ENCODE measurements at places on chromosomes 4 and X.

GRCh38 chrX:141176586-141177451, at the start of gene LDOC1:
LDOC1 (minus strand) TSS chrX:141177129; CDS start chrX:141177021, 108 bp downstream.
- DNase-seq = peak; percentile 44

DNA sequence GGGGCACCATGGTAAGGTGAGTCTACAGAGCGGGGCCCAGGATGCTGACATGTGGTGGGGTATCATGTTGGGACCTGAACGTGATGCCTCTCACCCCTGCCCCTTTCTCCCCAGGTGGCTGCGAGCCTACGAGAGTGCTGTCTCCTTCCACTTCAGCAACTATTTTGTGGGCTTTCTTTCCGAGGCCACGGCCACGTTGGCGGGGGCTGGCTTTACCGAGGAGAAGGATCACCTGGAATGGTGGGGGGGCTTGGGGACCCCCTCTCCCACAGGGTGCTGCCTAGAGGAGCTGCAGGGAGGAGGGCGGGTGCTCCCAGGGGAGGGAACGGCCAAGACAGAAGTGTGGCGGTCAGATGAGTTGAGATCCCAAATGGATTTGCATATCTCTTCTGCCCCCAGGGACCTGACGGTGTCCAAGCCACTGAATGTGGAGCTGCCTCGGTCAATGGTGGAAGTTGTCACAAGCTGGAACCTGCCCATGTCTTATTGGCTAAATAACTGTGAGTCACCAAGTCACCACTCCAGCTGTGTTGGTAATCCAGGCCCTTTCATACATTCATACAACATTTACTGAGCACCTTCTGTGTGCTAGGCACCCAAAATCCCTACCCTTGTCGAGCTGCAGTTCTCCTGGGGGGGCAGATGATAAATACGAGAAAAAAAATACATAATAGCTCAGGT, 5.5 kb downstream of the PORCN start:
- DNase-seq = no peak

- no peak for DNase-seq
These were observed 4.0 kb downstream of the ING2 start for GRCh38 chr4:183508697-183509335.

DNA sequence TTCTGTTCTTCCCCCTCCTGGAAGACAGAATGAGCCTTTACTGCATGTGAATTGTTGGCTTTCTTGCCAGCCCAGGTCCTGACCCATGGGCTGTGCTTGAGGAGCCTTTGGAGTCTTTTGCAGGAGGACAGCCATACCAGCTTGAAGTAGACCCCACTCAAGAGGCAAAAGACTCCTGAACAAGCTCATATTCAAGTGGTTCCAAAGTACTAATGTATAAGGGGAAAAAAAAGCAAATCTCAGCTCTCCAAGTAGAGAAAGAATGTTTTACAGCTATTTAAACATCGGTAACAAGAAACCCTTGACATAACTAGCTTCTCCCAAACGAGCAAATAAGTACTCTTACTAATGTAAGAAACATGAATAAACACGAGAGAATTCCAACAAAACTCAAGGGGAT, 174.9 kb upstream of the MXRA5 start:
- no peak for DNase-seq

DNA sequence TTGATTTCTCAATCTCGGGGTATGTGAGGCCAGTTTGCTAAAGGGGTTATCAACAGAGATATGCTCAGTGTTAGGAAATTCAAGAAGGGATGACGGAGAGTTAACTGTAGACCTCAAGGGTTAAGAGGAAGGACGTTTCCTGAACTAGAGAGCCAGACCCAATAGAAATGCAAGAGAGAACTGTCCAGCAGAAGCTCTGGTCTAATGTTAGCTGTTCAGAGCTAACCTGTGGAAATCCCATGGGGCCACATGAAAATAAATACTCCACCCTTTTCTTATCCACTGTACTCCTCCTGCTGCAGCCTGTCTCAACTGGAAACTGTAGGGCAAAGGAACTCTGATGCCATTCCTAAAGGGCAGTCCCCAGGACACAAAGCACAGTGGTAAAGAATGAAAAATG, 274.3 kb downstream of the DMD start:
- no peak for DNase-seq

- no peak for DNase-seq
These were observed 124.0 kb upstream of the CLNK start for GRCh38 chr4:10808591-10808990.

GRCh38 chrX:120561634-120562568, 1.1 kb upstream of the CUL4B start:
- no peak for DNase-seq

GRCh38 chr4:89615051-89615450, 221.9 kb downstream of the SNCA start:
- DNase-seq = no peak

DNA sequence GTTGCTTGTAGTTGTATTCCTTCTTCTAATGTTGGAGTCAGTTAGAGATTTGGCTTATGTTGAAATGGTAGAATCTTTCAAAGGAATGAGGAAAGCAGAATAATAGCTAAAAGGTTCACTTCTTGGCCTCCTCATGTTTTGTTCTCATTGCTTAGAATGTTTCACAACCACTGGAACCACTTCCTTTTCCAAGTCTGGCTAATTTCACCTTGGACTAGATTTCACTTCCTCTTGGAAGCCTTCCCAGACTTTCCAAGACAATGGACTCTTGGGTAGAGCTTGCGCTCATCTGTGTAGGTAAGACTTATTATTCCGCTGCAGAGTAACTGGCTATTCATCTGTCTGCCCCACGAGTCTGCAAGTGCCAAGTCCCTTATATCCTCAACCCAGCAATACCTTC, 8.3 kb downstream of the SPATA18 start:
- DNase-seq = peak; percentile 42

GRCh38 chrX:78024349-78025059, 55.1 kb upstream of the PGAM4 start:
- DNase-seq = no peak

DNA sequence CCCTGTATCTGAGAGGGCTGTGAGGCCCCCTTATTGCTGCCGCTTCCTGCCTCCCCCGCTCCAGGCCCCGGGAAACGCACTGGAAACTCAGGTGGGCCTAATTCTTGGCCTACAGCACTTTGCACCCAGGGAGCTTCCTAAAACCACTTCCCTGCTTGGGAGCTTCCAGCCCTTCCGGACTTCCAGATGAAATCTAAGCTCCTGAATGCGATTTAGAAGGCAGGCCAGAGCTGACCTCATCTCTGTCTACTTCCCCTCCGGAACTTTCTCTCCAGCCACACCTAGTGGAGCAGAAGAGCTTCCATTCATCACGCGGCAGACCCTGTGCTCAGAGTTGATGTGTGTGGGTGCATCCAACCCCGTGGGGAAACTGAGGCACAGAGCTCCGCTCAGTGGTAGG, 84.2 kb downstream of the SORCS2 start:
- no peak for DNase-seq
